ENCODE measurements at places on chromosomes 3 and 15.

DNA sequence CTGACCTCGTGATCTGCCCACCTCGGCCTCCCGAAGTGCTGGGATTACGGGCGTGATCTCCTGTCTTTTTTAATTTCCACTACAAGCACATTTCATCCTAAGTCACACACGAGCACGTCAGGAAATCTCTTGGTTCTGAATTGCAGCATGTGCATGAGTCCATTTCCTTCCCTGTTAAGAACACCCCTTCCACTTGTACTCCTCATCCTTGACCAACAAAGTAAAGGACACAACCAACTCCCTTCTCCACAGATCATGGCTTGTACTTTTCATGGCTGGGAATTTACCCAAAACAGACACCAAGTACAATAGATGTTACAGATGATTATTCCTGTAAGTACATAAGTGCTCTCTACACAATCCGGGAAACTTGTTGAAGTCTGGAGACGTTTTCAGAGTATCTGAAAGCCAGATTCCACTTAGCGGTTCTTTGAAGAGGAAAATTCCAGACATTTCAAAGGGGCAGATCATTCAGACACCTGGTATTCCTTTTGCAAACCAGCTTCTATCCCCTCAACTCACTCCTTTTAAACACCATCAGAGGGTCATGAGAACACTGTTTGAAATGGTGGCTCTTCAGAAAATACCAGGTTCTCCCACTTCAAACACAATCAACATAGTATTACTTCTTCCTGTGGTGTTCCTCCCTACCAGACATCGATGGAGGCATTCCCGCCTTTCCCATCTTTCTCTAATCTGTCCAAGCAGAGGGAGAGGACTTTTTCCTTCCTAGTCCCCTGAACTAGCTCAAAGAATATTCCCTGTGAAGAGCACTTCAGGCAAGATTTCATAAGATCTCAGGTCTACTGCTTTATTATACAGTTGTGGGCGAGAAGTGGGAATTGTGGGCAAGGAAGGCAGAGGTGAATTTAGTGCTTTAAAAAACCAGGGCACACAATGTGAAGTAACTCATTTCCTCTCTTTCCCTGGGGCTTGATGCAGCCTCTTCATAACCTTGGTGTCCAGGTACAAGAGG is 80.1 kb upstream of the TSC22D2 start:
- H3K27ac ChIP-seq: no peak overlapping the region
- no peak overlapping the region for H3K4me3 ChIP-seq
- H3K36me3 ChIP-seq: no peaks in the 10 kb centered on the region
- no peaks in the 10 kb centered on the region for H3K4me1 ChIP-seq
- H3K27me3 ChIP-seq: no peaks in the 10 kb centered on the region
- no peak for DNase-seq

- H3K4me3 ChIP-seq: no peak overlapping the region
- H3K27ac ChIP-seq: no peak overlapping the region
These were observed 152.7 kb downstream of the CHSY1 start for GRCh38 chr15:101099183-101099582.

GRCh38 chr3:129161860-129162271 is 1.0 kb upstream of the ISY1 start:
- H3K36me3 ChIP-seq: peaks cover 30% of the 10 kb centered on the region
- peaks cover 24% of the 10 kb centered on the region for H3K4me1 ChIP-seq
- peak overlapping the region; percentile 82 for H3K4me3 ChIP-seq
- peak; percentile 65 for DNase-seq
- peak overlapping the region; percentile 99 for H3K27ac ChIP-seq
- H3K27me3 ChIP-seq: no peaks in the 10 kb centered on the region

DNA sequence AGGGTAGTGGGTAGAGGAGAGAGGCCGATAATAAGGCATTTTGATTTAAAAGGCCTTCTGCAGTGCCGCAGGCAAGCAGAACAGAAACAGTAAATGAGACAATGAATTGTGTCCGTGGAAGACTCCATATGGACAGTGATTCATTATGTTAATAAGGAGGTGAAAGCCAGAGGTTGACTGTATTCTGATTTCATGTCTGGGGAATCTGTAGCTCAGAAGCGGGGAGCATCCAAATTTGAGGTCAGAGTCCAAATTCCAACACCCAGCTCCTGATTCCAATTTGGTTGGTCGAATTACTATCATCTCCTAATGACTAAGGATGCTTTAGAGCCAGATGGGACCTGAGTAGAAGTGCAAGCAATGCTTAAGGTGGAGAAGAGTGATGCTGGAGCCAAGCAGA is 1.0 kb upstream of the TBC1D21 start:
- no peak overlapping the region for H3K27ac ChIP-seq
- no peak for DNase-seq
- H3K4me1 ChIP-seq: no peaks in the 10 kb centered on the region
- H3K36me3 ChIP-seq: no peaks in the 10 kb centered on the region
- no peak overlapping the region for H3K4me3 ChIP-seq
- peaks cover 22% of the 10 kb centered on the region for H3K27me3 ChIP-seq

DNA sequence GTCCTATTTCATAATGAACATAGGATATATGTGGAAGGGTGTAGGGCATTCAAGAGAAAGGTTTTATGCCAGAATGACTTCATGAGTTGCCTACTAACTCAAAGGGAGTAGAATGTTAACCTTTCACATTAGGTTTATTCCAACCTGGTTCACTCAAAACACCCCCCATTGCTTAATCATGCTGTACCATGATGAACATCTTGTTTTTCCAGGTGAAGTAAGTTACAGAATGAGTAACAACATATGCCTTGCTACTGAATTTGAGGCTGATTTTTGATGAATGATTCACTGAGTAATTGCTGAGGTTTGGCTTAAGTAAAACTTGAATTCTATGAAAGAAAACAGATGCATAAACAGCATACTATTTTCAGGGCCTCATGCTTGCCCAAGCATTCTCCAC is 5.9 kb upstream of the CLDN16 start:
- DNase-seq: no peak
- H3K4me1 ChIP-seq: no peaks in the 10 kb centered on the region
- H3K36me3 ChIP-seq: no peaks in the 10 kb centered on the region
- no peak overlapping the region for H3K4me3 ChIP-seq

DNA sequence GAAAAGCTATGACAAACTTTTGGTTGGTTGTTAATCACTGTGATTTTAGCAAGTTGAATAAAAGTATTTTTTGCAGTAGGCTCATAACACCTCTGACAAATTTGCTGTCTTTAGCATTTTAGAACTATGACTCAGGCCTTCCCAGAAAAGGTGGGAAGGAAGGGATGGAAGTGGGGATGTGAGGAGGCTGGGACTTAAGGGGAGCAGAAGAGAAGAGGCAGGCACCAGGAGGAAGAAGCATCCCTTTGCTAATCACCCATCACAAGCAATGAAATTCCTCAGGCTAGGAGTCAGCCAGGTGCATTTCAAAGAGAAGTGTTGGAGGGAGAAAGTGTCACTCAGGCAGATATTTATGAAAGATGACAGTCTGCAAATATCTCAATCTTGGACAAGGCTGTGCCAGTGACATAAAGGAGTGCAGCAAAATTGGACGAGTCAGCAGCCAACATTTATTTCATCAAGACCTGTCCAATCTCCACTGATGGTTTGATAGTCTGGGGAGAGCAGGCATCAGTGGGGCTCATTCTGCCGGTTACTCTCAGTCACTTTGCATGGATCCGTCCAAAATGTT is 337.3 kb upstream of the ARRDC4 start:
- H3K27ac ChIP-seq: no peak overlapping the region
- no peaks in the 10 kb centered on the region for H3K4me1 ChIP-seq
- H3K4me3 ChIP-seq: no peak overlapping the region
- no peaks in the 10 kb centered on the region for H3K27me3 ChIP-seq
- no peak for DNase-seq

- no peaks in the 10 kb centered on the region for H3K36me3 ChIP-seq
- no peaks in the 10 kb centered on the region for H3K27me3 ChIP-seq
- no peak for DNase-seq
- no peak overlapping the region for H3K4me3 ChIP-seq
- no peak overlapping the region for H3K27ac ChIP-seq
These were observed 20.3 kb upstream of the NRROS start for GRCh38 chr3:196619223-196619622.

DNA sequence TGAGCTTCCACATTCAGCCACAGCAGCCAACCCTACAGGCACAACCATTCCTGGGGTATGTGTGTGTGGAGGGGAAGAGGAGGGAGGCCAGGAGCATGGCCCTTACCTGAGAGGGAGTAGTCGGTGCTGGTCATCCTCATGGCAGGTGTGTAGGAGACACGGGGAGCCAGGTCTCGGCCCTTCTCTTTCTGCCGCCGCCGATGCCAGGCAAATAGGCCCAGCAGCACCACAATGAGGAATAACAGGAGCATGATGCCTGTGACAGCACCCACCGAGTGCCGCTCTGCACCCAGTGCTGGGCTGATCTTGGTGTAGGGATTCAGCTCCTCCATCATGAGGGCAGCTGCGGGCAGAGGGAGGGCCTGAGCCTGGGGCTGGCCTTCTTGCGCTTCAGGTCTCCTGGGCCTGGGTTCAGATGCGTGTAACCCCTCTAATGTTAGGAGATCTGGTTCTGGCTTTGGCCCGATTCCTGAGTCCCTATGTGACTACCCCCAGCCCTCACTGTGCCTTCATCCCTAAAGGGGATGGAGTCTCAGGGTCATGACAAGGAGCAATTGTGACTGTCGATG is 44.4 kb downstream of the RAB11A start:
- no peaks in the 10 kb centered on the region for H3K27me3 ChIP-seq
- H3K27ac ChIP-seq: no peak overlapping the region
- DNase-seq: no peak
- H3K4me1 ChIP-seq: peaks cover 13% of the 10 kb centered on the region
- H3K4me3 ChIP-seq: no peak overlapping the region

DNA sequence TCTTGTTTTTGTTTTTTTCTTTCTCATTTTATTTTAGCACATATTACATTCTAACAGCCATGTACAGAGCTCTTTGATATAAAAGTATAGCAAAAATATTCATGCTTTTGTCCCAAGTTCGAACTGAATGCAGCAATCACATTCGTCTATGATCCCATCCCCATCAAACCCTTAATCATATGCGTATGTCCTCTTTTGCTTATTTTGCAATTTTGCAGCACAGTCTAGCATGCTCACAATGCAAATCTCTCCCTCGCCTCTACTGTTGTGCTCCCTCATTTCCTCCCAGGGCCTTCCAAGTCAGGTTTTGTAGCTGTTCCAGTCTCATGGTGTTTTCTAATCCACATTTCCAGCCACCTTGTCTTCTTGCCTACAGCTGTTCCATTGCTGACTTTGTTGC is 144.6 kb upstream of the VEPH1 start:
- no peaks in the 10 kb centered on the region for H3K36me3 ChIP-seq
- no peak overlapping the region for H3K4me3 ChIP-seq
- DNase-seq: no peak
- H3K27ac ChIP-seq: no peak overlapping the region
- no peaks in the 10 kb centered on the region for H3K4me1 ChIP-seq
- no peaks in the 10 kb centered on the region for H3K27me3 ChIP-seq

DNA sequence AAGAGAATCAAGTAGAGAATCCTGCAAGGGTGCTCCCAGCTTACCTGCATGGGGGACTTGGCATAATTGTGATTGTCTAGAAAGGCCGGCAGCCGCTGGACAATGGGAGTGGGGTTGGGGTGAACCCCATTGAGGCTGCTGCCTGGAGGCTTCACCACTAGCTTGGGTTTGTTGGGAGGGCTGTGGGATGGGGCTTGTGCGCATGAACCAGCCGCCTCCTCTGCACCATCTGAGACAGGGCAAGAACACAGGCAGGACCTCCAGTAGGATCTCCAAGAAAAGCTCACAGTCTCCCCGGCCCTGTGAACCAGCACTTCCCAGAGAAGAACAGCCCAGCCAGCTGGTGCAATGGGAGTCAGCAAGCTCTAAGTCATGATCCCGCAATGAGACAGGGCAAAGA is 39.8 kb downstream of the SEMA3G start:
- no peaks in the 10 kb centered on the region for H3K27me3 ChIP-seq
- no peak overlapping the region for H3K4me3 ChIP-seq
- peaks cover 79% of the 10 kb centered on the region for H3K36me3 ChIP-seq
- H3K27ac ChIP-seq: no peak overlapping the region

DNA sequence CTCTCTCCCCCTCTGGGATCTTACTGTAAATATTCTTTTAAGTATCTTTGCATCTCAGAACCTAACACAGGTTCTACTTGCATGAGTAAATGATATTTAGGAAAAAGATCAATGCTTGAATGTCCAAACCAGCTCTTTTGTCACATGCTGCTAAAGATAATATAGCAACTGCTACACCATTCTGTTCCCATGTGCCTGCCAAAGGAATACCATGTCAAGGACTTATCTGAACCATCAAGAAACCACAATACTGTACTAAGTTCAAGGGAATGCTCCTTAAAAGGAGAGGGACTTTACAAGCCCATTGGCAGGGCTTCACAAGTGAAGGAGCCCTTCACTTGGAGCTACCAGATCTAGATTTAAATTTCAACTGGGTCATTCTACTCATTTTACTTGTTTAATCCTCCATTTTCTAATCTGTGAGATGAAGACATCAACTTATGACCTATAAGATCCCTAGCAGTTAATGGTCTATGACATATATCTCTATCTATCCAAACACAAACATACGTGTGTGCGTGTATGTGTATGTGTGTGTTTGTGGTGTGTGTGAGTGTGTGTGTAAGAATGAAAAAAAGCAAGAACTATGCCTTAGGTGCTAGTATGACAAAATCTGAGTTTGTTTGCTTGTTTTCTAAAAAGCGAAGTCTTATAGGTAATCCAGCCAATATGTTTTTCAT is 13.0 kb upstream of the SEC62 start:
- no peaks in the 10 kb centered on the region for H3K36me3 ChIP-seq
- H3K4me1 ChIP-seq: no peaks in the 10 kb centered on the region
- no peak overlapping the region for H3K27ac ChIP-seq
- H3K27me3 ChIP-seq: peaks cover 6% of the 10 kb centered on the region

DNA sequence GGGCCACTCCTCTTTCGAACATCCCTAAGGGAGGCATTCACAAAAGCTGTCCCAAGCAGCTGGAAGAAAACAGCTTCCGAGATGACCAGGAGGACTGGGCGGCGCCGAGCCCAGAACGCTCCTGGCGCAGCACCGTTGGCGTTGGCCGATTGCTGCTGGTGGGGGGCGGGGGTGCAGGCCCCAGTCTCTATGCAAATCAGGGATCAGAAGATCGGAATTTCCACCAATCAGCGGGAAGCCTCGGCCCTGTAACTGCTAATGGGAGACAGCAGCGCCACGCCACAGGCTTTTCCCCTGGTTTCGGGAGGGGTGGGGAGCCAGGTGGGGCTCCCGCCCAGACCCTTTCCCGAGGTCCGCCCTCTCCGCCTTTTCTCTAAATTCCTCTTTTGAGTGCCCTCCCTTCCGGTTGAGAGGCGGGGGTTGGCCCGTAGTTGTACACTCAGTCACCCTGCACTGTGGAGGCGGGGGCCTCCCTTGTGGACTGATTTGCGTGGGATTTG is 27.0 kb downstream of the HMCES start:
- peaks cover 17% of the 10 kb centered on the region for H3K4me1 ChIP-seq
- peaks cover 45% of the 10 kb centered on the region for H3K36me3 ChIP-seq
- no peak for DNase-seq
- H3K4me3 ChIP-seq: peak overlapping the region; percentile 1
- no peak overlapping the region for H3K27ac ChIP-seq

DNA sequence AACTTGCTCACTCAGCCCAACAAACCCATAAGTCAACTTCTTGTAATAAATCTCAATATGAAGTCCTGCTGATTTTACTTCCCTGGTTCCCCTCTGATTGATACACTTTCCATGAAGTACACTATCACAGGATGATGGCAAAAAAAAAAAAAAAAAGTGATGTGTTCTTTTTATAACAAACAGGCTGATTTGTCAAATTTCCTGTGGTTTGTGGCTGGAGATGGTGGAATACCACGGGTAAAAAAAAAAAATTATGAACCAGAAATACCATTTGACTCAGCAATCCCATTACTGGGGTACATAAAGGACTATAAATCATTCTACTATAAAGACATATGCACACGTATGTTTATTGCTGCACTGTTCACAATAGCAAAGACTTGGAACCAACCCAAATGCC is 10.7 kb upstream of the SERPINI2 start:
- H3K4me3 ChIP-seq: no peak overlapping the region
- no peaks in the 10 kb centered on the region for H3K27me3 ChIP-seq
- no peak overlapping the region for H3K27ac ChIP-seq
- H3K36me3 ChIP-seq: no peaks in the 10 kb centered on the region
- H3K4me1 ChIP-seq: no peaks in the 10 kb centered on the region

Data from CD4-positive, alpha-beta T cell (primary cell).